Naive thymus-derived CD4-positive, alpha-beta T cell (primary cell): ENCODE measurements at places on chromosomes 3 and 15.

- no peak for DNase-seq
These were observed 360.2 kb downstream of the MAGI1 start for GRCh38 chr3:65678516-65678915.

- DNase-seq, result no peak
These were observed 353.4 kb downstream of the EPHB1 start for GRCh38 chr3:135148398-135149020.

- DNase-seq, result no peak
These were observed 367.7 kb downstream of the MAGI1 start for GRCh38 chr3:65671004-65671403.

DNA sequence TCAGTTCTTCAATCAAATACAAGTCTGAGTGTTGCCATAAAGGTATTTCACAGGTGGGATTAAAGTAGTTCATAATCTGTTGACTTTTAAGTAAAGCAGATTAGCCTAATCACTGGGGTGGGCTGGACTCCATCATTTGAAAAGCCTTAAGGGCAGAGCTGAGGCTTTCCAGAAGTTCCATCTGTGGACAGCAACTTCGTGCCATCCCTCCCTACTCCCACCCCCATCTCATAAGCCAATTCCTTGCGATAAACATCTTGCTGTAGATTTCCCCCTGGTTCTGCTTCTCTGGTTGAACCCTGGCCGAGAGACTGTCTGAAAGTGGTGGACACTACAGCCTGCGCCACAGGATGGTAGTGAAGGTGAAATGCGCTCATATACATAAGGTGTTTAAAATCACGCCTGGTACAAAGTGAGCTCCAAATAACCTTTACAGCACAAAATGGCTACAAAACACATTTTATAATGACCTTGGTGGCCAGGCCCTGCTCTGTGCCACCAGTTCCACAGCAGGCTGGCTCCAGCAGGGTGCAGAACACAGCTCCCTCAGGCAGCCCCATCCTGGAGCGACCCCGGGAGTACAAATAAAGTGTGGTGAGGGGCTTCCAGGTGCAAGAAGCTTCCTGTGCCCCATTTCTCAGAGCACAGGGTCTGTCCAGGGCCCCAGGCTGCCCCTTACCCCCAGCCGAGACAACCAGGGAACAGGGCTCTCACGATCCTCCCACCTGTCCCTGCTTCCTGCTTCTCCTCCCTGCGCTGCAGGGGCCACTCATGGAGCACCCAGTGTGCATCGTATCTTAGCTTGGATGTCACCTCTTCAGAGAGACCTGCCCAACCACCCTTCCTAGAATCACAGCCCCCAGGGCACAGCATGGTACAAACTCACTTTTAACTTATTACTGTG, 25.8 kb upstream of the GATA2 start:
- no peak for DNase-seq

DNA sequence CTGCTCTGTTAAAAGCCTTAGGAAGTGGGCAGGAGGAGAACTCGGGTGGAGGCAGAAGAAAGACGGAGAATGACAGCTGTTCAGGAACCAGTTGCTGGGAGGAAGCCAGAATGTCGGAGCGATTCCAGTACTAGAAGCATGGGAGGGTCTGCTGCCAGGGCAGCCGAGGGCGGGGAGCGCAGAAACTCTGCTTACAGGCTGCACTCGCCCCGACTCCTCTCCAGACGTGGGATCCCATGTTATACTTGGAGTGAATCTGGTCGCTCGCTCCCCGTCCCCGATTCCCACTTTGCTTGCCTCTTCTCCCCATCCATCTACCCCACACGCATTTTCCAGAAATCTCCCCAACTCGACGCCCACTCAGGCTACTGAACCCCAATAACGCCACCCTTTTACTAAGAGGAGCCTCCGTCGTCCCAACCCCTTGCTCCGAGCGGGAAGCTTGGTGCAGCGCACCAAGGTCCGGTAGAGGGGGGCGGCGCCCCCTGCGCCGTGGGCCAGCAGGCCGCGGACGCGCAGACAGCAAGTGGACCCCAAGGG, 665 bp downstream of the GATM start:
- no peak for DNase-seq

DNA sequence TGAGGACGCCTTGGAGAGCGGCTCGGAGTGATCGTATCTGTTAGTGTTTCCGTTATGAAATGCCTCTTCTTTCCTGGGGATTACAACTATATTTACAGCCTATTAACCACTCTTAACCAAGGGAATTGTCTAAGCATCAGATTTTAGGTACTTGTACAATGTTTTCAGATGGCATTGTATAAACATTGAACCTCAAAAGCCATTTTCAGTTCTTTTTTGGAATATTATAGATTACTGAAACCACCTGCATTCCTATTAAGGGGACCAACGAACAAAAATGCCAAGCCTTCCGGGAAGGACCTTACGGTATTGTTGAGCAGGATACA, 1.1 kb downstream of the NEO1 start:
- DNase-seq, result no peak

GRCh38 chr3:35864871-35865270, 225.5 kb downstream of the ARPP21 start:
- DNase-seq, result no peak

GRCh38 chr3:141401573-141402475, 33.5 kb downstream of the ZBTB38 start:
- DNase-seq, result peak; percentile 36

DNA sequence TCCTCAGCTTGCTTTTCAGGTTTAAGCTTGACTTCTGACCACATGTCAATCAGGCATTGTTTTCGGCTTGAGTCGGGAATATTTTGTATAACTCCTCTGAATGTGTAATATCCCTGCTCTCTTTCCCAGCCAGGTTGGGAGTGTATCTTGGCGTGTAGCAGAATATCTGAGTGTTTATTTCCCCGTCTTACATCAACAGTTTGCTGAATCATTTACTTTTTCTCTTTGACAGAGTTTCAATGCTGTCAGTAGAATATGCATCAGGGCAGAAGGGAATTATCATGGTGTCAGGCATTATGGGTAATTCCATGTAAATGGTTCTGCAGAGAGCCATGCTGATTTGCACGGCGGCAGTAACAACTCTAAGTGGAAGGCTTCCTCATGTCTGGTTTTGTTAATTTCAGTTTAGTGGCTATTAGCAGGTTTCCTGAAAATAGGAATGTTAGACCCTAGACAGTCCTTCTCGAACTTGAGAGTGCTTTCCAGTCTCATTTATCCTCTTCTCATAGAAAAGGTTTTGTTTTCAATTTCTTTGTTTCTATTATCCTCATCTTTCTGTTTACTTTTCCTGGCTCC, 566.3 kb downstream of the AGBL1 start:
- DNase-seq, result no peak

- no peak for DNase-seq
These were observed 53.2 kb downstream of the LIPC start for GRCh38 chr15:58484791-58485600.

DNA sequence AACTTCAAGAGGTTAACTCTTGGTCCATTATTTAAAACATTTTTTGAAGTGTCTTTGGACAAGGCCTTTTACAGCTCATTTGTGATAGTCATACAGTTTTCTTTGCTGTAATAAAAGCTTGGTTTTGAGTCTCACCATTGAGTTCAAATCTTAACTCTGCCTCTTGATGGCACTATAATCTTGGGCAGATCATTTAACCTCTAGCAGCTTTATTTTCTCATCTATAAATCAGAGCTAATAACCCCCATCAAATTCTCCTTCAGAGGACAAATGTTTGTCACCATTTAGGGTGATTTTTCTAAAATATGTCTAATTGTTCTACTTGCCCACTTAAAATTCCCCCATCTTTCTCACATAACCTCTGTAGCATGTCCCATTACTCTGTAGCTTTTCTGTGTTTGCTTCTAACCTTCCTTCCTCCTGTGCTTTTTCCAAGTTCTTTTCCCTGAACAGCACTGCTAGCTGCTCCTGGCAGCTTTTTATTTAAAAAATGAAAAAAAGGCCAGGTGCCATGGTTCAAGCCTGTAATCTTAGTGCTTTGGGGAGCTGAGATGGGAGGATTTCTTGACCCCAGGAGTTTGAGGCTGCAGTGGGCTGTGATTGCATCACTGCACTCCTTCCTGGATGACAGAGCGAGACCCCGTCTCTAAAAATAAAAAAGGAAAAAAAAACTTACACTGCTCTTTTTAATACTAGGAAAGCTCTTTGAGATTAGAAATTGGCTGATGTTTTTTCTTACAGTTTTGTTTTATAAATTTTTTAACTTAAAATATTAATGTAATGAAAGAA, 28.5 kb downstream of the UBE2E1 start:
- DNase-seq, result no peak

DNA sequence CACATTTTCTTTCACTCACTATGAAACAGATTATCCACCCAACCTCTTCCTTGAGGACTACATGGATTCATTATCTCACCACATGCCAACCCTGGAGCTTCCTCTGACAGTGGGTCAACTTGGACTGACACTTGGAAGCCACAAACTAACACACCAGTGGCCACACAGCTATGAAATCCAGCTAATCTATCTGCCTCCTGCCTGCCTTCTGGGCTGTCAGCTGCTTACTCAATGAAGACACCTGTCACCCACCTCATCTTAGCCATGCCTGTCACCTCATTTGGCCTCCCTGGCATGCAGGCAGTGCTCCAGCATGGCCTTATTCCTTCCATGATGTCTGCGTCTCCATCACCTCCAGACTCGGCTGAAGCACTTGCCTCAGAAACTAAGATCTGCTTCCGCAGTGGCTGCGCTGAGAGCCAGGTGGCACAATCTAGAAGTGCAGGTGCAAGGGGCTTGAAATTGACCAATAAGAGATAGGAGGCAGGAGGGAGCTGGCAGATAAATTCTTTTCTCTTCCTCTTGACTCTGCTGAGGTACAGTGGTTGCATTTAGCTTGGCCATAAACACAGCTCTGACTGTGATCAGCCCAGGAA, 105.2 kb upstream of the RNF7 start:
- DNase-seq, result no peak

DNA sequence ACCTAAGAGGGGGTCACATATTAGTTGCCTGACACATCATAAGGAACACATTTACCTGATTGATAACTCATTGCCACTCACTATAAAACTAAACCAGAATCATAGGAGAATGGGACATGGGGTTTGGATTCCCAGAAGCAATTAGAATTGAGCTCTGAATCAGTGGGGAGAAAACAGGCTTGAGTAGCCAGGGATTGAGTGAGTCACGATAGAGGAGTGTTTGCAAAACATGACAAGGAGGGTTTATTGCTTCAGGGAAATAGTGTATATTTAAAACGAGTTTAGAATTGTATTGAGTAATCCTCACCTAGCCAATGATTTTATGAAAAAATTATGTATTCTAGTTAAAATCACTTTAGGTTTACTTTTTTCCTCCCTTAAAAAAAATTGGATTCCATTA, 101.1 kb upstream of the THRB start:
- DNase-seq, result no peak

- DNase-seq, result no peak
These were observed 87.5 kb downstream of the LRRFIP2 start for GRCh38 chr3:37086918-37087317.

- DNase-seq, result no peak
These were observed 21.8 kb downstream of the SLC6A11 start for GRCh38 chr3:10837849-10838248.

GRCh38 chr3:136751316-136752171, 634 bp downstream of the STAG1 start:
- DNase-seq, result peak; percentile 53

- DNase-seq, result no peak
These were observed 55.6 kb upstream of the RGMA start for GRCh38 chr15:93144463-93145236.

- DNase-seq, result no peak
These were observed 408.2 kb upstream of the RASGRP1 start for GRCh38 chr15:38972831-38973230.

DNA sequence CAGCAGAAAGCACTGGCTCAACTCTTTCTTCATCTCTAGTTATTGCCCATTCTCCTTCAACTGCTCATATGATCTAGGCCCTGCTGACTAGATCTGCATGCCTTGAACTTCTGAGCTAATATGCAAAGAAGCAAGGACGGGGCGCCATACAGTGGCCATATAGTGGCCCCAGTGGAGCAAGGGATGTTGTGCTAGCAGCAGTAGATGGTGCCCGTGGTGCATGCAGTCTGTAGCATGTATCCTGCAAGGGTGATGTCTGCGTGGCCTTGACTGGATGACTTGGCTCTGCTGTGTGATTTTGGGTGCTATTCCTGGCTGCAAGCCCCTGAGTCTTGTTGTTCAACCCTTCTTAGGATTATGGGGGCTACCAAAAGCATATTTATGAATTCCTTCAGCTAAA, 12.2 kb upstream of the NMD3 start:
- no peak for DNase-seq

GRCh38 chr3:108391917-108392593, 95.7 kb downstream of the HHLA2 start:
- no peak for DNase-seq

DNA sequence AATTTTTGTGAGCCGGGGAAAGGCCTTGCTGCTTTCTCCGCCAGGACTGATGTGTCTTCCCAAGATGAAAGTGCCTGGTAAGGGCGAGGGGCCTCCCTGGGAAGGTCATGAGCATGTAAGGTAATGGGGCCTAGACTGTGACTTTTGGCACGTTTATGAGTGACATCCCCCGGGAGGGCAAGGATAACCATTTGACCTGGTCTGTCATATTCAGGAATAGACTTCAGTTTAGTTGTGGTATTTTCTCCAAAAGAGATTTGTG, 631 bp upstream of the CNBP start:
- DNase-seq, result peak; percentile 34

- DNase-seq, result peak; percentile 44
These were observed at the start of gene PPP2R3A for GRCh38 chr3:135965506-135966270. Gene PPP2R3A (plus strand): TSS chr3:135965728. CDS start chr3:136001499, 35,771 bp downstream.

GRCh38 chr3:130963444-130963843, 63.2 kb downstream of the ASTE1 start:
- no peak for DNase-seq

DNA sequence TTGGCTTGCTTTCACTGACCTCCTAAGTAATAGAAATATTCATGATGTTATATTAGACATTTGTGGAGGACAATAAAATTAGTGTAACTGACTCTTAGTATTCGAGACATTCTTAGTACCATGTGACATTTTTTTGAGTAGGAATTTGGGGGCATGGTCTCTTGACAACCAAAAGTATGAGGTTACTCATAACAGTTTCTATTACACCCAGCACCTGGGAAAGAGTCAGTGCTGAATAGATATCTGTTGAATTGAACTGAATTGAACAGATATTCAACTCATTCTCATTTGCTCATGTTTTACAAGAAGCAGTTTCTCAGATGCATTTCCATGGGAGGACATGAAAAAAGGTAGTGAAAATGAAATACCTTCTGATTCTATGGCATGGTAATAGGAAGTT, 84.4 kb downstream of the CMSS1 start:
- DNase-seq, result no peak

GRCh38 chr3:138082085-138082991, 33.1 kb downstream of the DZIP1L start:
- no peak for DNase-seq

GRCh38 chr3:67526246-67526645, 128.2 kb downstream of the SUCLG2 start:
- no peak for DNase-seq

DNA sequence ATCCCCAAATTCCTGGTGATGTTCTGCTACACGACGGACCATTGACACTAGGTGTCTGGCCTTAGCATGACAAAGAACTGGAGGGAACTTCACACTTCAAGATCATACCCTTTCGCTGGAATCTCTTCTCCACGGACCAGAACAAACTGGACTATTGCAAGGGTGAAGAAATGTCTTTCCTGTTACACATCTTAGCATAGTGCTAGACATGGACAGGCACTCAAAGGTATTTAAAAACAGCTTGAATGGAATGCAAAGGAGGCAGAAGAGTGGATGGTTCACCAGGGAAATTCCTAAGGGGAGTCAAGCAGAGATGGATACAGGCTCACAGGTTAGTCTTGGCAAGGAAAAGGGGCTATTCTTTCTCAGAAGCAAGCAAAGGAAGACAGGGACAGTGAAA, 33.5 kb upstream of the PDZRN3 start:
- DNase-seq, result no peak
